Fibroblast of villous mesenchyme (primary cell): ENCODE measurements at places on chromosomes 16 and 17. TPM values are rescaled to one million over a fixed set of nuclear protein-coding genes. Genes with fewer than 3 reads are reported as not detected.

SLC5A10 gene
- total RNA-seq: not detected in 2 replicates

AIPL1 gene
- total RNA-seq: not detected in 2 replicates

HBQ1 gene
- not detected in 2 replicates for total RNA-seq

SCRN2 gene
- 25.0 and 33.2 TPM in 2 replicates for total RNA-seq

SLC47A1 gene
- under 0.01 and 0.86 TPM in 2 replicates for total RNA-seq

CD7 gene
- total RNA-seq: not detected in 2 replicates

NFATC2IP gene
- total RNA-seq: 20.0 and 30.7 TPM in 2 replicates

CX3CL1 gene
- 0.32 TPM in 1 of 2 replicates, not detected in the other for total RNA-seq

TBL3 gene
- total RNA-seq: 28.5 and 39.0 TPM in 2 replicates

PRSS33 gene
- total RNA-seq: not detected in 2 replicates

DHX58 gene
- total RNA-seq: 9.0 and 12.1 TPM in 2 replicates

CHD9NB gene
- 1.3 and 2.6 TPM in 2 replicates for total RNA-seq

GPS1 gene
- total RNA-seq: 104 and 109 TPM in 2 replicates

HOXB5 gene
- total RNA-seq: 0.32 and 0.43 TPM in 2 replicates

EFCAB5 gene
- total RNA-seq: under 0.01 and 0.32 TPM in 2 replicates

CUEDC1 gene
- total RNA-seq: 21.6 and 22.9 TPM in 2 replicates

GNAO1 gene
- total RNA-seq: under 0.01 and 1.3 TPM in 2 replicates

SAMD14 gene
- 4.7 and 5.8 TPM in 2 replicates for total RNA-seq

FAM20A gene
- total RNA-seq: 0.97 and 2.2 TPM in 2 replicates

CHRNE gene
- total RNA-seq: under 0.01 and 0.32 TPM in 2 replicates

MYO18A gene
- 59.6 and 61.2 TPM in 2 replicates for total RNA-seq

ALOXE3 gene
- total RNA-seq: not detected in 2 replicates

KRT24 gene
- not detected in 2 replicates for total RNA-seq

TPSB2 gene
- total RNA-seq: not detected in 2 replicates

EVPLL gene
- total RNA-seq: not detected in 2 replicates

GP2 gene
- not detected in 2 replicates for total RNA-seq
